Fibroblast of mammary gland (primary cell): ENCODE measurements at places on chromosomes 6 and 20.

DNA sequence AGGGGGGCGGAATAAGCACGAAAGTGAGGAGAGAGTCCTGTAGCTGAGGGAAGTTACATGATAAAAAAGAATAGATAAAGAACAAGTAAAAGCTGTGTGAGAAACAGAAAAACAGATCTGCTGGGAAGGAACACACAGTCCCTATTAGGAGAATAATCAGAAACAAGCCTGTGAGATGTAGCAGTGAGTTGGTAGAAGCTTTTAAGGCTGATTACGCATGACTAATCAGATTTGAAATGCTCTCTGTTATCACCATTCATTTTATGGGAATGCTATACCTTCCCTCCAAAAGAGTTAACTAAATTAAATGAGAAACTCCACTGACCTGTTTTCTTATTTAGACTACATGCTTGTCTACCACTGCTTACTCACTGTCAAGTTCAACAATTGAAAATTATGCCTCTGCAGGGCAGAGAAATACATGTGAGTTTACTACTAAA, 15.8 kb downstream of the REPS1 start:
- peak; percentile 69 for DNase-seq

- no peak for DNase-seq
Observed at GRCh38 chr6:170226647-170227046, 64.2 kb downstream of the DLL1 start.

- no peak for DNase-seq
Observed at GRCh38 chr6:113329942-113330635, 527.1 kb upstream of the MARCKS start.

GRCh38 chr6:18511211-18511610, 124.1 kb downstream of the RNF144B start:
- no peak for DNase-seq

DNA sequence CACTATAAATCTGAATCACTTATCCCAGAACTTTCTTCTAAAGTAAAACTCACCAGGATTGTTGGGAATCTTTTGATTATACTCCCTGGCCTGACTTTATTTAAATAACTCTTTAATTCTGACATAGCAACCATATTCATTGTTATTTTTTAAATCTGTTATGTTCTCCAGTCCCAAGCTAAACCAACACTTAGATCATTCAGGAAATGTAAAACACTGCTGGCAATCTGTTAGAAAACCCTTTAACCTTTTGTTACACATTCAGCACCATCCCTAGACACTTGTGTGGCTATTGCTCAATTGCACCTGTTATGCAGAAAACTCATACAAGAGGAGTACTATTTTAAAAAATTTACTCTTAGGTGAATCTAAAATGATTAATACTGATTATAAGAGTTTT, 101.8 kb upstream of the NHSL1 start:
- peak; percentile 86 for DNase-seq

GRCh38 chr20:6160736-6161135, 37.9 kb upstream of the FERMT1 start:
- DNase-seq = no peak

GRCh38 chr6:124432620-124433019, 529.6 kb upstream of the RNF217 start:
- DNase-seq = no peak

- DNase-seq = peak; percentile 69
Observed at GRCh38 chr6:47187893-47188587, 121.7 kb downstream of the TNFRSF21 start.

- DNase-seq = no peak
Observed at GRCh38 chr6:170583756-170584180, 669 bp downstream of the PDCD2 start.

- no peak for DNase-seq
Observed at GRCh38 chr6:99187429-99187828, 162.0 kb downstream of the FAXC start.

DNA sequence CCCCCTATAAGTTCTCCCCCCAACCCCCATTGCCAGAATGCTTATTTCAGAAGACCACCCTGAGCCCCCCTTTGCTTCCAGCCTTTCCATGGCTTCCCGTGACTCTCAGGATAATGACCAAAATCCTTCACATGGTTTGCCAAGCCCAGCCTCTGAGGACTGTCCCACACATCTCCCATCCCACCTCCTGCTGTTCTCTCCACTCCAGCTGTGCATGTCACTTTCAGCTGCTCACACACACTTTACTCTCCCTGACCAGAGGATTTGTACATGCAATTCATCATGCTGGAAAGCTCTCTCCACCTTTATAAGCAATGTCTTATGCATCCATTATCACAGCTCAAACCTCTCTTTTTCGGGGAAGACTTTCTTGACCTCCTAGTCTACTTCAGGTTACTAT, 164.2 kb downstream of the PRL start:
- no peak for DNase-seq
